ENCODE measurements at places on chromosomes 2 and 18. TPM values are rescaled to one million over a fixed set of nuclear protein-coding genes. Genes with fewer than 3 reads are reported as not detected.

REG3A gene
- not detected for polyA plus RNA-seq

TACR1 gene
- polyA plus RNA-seq, result not detected

NT5DC4 gene
- polyA plus RNA-seq, result not detected

CNDP1 gene
- not detected for polyA plus RNA-seq

CCDC148 gene
- not detected for polyA plus RNA-seq

DDX18 gene
- polyA plus RNA-seq, result 24.1 TPM

DNA sequence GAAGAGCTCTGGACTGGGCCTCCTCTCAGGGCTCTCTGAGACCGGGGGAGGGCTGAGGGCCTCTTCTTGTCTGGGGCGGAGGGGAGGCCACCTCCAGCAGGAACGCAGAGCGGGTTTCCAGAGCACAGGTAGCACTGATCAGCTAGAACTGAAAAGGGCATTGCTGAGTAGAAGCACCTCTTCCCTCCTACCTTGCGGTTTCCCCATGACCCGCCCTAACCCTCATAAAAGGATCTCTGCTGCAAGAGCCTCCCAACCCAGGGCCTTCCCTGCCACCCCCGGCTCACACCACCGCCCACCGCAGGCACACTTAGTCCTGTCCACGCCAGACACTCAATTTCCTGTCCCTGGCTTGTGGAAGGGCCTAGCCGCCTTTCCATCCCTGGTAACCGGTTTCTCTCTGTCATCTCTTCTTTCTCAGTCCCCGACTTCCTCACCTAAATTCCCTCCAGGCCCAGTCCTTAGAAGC lies 966 bp downstream of the ADCY3 start:
- H3K27me3 ChIP-seq, result no peaks in the 10 kb centered on the region
- peak; percentile 80 for DNase-seq
- H3K27ac ChIP-seq, result no peak overlapping the region

DNA sequence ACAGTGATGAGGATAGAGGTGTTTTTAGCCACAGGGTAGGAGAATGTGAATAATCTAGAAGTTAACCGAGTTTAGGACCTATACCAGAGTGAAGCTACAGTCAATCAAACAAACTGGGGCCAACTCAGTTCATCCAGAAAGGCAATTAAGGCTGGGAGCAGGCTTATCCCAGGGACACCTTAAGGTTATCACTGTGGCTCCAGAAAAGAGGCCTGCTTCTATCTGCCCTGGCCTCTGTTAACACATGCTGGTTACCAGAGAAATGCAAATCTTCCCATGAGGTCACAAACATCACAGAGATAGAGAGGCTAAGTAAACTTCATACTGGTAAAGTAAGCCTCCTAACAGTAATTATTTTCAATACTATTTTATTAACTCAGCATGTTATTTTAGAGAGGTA lies 93.2 kb upstream of the GRB14 start:
- H3K27ac ChIP-seq, result no peak overlapping the region
- H3K27me3 ChIP-seq, result no peaks in the 10 kb centered on the region
- no peak for DNase-seq
- peaks cover 3% of the 10 kb centered on the region for H3K36me3 ChIP-seq

DNA sequence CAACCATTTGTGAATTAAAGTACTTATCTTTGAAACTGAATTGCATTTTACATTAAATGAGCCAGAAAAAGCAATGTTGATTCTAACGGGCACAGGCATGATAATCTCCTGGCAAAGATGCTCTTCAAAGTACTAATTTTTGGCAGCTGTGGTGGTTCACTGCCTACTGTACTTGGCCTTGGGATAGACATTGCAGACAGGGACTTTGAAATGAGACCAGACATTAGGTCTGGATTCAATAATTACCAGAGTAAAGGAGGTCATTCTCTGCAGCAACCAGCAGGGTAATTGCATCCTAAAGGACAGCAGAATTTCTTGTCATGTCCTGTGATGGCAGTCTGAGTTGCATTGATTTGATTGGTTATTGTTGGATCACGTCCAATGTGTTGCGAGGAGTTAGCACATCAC lies 986.5 kb downstream of the TDRD15 start:
- no peaks in the 10 kb centered on the region for H3K4me1 ChIP-seq
- H3K4me3 ChIP-seq, result no peak overlapping the region
- DNase-seq, result peak; percentile 76
- no peaks in the 10 kb centered on the region for H3K36me3 ChIP-seq
- no peak overlapping the region for H3K27ac ChIP-seq

DNA sequence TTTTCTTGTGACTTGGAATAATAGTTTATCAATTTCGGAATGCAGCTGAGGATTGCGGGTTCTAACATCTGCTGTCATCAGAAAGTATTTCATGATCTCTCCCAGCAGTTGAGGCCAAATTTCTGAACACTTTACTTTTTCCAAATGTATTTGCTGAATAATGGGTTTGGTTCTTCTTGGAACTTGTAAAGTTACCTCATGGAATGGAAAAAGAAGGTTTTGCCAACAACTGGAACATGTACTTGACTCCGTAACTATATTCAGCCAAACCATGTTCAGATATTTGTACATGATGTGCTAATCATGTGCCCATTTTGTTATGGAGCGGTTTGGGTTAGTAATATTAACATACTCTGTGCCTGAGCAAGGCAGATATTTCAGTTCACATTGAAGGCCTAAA lies 119.6 kb downstream of the LCLAT1 start:
- H3K4me1 ChIP-seq, result peaks cover 4% of the 10 kb centered on the region
- peaks cover 25% of the 10 kb centered on the region for H3K36me3 ChIP-seq

GRCh38 chr2:67845621-67846369 lies 217.0 kb downstream of the C1D start:
- H3K4me3 ChIP-seq, result no peak overlapping the region
- no peaks in the 10 kb centered on the region for H3K36me3 ChIP-seq
- DNase-seq, result no peak
- H3K27ac ChIP-seq, result peak overlapping the region; percentile 76
- H3K4me1 ChIP-seq, result peaks cover 5% of the 10 kb centered on the region

DNA sequence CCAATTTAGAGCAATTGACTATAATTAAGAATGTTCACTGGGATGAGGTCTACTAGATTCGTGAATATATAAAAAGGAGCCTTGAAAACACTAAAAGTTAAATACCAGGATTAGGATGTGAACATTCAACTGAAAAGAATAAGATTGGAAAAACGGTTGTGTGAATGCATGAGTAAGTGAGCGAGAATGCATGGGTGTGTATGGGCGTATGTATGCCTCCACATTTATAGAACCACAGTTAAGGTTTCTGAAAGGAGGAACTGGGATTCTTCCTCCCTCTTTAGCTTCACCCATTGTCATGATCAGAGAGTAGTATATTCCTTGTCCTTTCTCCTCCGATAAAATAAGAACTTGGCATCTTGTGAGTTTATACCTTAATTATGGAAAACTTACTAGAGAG lies 151.1 kb upstream of the UBE2E3 start:
- no peak overlapping the region for H3K4me3 ChIP-seq
- H3K27me3 ChIP-seq, result no peaks in the 10 kb centered on the region
- no peak overlapping the region for H3K27ac ChIP-seq
- no peaks in the 10 kb centered on the region for H3K4me1 ChIP-seq
- DNase-seq, result no peak

DNA sequence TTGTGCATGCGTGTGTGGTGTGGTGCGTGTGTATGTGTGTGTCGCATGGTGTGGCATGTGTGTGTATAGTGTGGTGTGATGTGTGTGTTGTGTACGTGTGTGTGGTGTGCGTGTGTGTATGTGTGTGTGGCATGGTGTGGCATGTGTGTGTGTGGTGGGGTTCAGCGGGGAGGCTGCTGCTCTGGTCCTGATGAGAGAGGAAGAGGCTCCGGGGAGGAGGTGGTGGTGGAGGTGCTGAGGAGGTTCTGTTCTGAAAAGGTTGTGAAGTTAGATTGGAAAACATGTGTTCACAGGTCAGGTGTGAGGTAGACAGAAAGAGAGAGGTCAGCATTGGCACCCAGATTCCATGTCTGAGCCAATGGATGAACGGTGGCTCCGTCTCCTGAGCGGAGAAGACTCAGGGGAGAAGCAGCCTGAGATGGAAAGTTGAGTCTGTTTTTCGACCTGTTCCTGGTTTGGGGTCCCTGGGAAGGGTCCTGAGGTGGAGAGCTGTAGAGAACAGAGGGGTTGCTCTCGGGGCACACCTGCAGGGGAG lies 67.2 kb upstream of the HDAC4 start:
- H3K27ac ChIP-seq, result no peak overlapping the region
- no peak overlapping the region for H3K4me3 ChIP-seq
- H3K36me3 ChIP-seq, result no peaks in the 10 kb centered on the region
- no peaks in the 10 kb centered on the region for H3K4me1 ChIP-seq

DNA sequence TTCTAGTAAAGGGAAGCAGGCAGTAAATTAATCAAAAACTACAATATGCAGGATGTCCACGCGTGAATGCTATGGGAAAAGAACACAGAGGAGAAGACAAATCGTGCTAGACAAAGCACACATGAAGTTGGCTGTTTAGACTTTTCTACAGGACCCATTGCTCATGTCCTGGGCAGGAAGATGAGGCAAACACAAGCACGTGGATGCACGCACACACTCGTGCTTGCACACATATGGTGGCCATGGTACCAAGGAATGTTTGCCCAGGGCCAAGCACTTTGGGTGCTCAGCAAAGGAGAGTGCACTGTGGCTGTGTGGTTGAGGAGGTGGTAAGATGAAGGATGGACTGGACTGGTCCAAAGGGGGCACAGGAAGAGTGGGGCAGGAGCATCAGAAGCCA lies 80.2 kb upstream of the MCFD2 start:
- no peak overlapping the region for H3K4me3 ChIP-seq
- H3K27ac ChIP-seq, result peak overlapping the region; percentile 89
- no peaks in the 10 kb centered on the region for H3K4me1 ChIP-seq
- no peak for DNase-seq

GRCh38 chr2:68687018-68687417 lies 43.6 kb downstream of the PROKR1 start:
- H3K4me3 ChIP-seq, result no peak overlapping the region
- H3K27me3 ChIP-seq, result no peaks in the 10 kb centered on the region
- H3K4me1 ChIP-seq, result no peaks in the 10 kb centered on the region
- H3K27ac ChIP-seq, result no peak overlapping the region

DNA sequence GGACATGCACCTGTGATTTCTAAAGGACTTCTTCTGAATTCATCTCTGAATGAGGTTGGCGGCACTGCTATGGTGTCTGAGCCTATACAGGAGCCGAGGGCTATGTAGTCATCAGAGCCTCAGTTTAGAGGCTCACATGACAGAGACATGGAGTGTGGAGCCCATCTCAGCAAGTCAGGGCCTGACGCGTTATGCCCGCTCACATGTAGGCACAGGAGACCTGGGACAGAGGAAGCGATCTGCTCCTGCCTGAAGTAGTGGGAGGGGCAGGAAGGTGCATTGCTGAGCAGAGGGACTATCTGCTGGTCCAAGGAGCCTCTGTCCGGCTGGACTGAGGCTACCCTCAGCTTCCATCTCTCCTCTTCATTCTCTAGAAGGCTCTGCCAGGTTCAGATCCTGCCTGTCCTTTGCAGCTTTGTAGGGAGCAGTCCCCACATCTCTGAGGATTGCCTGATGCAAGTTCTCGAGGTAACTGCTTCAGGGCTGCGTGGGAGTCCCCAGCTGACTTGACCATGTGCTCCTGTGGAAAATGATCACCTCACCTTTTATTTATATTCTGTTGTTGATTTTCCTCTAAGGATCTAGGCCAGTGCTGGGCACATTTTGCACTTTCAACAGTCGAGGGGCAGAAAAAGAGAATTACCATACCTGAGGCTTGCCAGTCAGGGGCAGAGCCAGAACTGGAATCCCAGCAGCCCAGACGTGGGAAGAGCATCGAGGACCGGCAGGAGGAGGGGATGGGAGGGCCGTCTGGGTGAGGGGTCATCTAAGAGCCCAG lies 16.6 kb downstream of the KLHL29 start:
- peaks cover 23% of the 10 kb centered on the region for H3K4me1 ChIP-seq
- no peak for DNase-seq
- H3K4me3 ChIP-seq, result no peak overlapping the region
- H3K36me3 ChIP-seq, result no peaks in the 10 kb centered on the region
- no peaks in the 10 kb centered on the region for H3K27me3 ChIP-seq

All from SK-N-SH (cell line).